ENCODE measurements at places on chromosomes 11 and 22.

DNA sequence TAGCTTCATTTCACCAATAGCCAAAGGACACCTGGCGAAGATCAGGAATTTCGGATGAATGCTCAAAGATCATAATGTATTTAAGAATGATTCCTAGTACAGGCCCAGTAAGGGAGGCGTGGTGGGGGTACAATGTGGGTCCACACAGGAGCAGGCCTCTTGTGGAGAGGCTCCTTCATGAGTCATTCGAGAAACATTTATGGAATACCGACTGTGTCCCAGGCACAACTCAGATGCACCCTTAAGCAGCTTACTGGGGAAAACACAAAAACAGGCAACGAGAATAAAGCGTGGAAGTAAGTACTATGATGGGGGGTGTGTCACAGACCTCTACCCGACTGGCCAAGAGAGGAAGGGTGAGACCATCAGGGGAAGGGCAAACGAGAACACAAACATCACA lies 44.5 kb downstream of the SMCO4 start:
- peak; percentile 17 for DNase-seq

- no peak for DNase-seq
Measured at GRCh38 chr11:28878025-28878424, 769.8 kb downstream of the METTL15 start.

GRCh38 chr11:66322732-66323427 lies 6.0 kb upstream of the CD248 start:
- no peak for DNase-seq

- DNase-seq = no peak
Measured at GRCh38 chr11:63572026-63572688, 9.0 kb upstream of the PLAAT2 start.

- no peak for DNase-seq
Measured at GRCh38 chr11:8252388-8252787, 11.3 kb downstream of the LMO1 start.

GRCh38 chr11:73398132-73398526 lies 21.9 kb downstream of the RELT start:
- DNase-seq = no peak

- DNase-seq = no peak
Measured at GRCh38 chr22:46467006-46467405, 70.4 kb downstream of the CELSR1 start.

DNA sequence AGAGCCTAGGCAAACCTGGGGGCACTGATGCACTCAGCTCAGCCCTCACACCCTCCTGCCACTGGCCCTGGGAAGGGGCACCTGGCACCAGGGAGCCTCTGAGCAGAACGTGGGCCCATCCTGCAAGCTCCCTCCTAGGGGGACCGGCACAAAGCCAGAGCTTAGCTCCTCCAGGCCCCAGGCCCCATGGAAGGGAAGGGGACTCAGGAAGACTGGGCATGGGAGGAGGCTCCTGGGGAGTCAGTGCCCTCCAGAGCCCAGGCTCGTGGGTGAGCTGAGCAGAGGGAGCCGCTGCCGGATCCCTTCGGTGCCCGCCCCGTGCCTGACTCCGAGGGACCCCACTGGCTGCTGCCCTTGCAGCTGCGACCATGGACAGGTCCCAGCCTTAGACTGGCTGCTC lies 28.5 kb downstream of the ADA2 start:
- DNase-seq = no peak

- no peak for DNase-seq
Measured at GRCh38 chr22:30968015-30968923, at the start of gene MORC2. Gene MORC2, minus strand, starts transcription at chr22:30968774. Its CDS starts 885 bp downstream, at chr22:30967889.

DNA sequence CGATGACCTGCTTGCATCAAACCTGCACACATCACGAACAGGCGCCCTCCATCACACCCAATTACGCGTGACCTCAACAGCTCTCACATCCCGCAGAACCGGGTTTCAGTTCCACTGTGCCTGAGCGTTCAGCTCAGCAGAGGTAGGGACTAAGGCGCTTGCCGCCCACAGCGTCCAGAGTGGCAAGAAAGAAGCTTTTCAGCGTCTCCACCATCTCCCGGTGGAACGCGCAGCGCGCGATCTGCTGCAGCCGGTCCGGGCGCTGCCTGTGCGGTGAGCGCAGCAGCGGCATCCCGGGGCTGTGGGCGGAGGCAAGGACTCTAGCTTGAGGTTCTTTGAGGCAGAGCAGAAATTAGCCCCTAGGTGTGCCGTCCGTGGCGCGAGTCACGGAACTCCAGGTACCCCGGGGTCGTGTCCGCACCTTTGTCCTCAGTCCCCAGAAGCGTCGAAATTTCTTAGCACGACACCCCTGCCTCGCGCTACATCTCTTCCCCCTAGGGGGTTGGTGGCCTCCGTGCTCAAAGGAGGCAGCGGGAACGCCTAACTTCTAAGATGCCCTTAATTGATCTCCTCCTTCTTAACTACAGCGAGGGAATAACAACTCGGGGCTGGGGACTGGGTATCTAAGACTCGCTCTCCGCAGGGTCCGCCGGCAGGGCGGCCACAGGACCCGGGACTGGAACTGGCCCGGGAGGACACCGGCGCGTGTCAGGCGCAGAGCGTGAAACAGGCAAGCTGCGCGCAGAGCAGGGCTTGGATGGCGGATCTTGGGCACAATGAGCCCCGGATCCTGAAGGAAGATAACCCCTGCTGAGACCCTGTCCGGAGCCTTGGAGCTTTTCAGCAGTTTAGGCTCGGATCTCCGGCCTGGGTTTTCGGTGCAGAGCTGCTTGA lies 1.7 kb upstream of the CALCA start:
- no peak for DNase-seq

GRCh38 chr11:27926981-27927481 lies 180.9 kb downstream of the KIF18A start:
- DNase-seq = peak; percentile 60

Measured in non-pigmented ciliary epithelial cell (primary cell).